ENCODE measurements at places on chromosomes 4 and X. TPM values are rescaled to one million over a fixed set of nuclear protein-coding genes. Genes with fewer than 3 reads are reported as not detected.

DNA sequence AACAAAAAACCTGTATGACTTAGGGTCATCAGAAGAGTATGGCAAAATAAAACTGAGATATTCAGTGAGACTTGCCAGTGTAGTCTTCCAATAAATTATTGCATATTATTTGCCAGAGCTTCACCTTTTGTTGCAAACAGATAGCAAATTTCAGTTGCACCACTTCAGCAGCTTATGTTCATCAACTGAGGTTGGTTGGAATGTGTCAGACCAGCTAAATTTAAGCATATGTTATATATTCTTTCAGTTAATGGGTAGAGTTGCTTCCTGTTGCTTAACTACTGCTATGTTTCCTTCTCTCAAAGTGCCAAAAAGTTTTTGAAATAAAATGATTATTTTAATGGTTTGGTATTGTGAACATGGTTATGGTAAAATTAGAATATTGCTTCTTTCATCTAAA lies 61.5 kb downstream of the GALNT7 start:
- no peak for DNase-seq

The MSL3 gene
- 14.9 TPM for total RNA-seq

- DNase-seq: no peak
Measured at GRCh38 chrX:69138512-69138911, 26.7 kb downstream of the PJA1 start.

GRCh38 chrX:13082206-13083065 lies 38.0 kb upstream of the FAM9C start:
- no peak for DNase-seq

DNA sequence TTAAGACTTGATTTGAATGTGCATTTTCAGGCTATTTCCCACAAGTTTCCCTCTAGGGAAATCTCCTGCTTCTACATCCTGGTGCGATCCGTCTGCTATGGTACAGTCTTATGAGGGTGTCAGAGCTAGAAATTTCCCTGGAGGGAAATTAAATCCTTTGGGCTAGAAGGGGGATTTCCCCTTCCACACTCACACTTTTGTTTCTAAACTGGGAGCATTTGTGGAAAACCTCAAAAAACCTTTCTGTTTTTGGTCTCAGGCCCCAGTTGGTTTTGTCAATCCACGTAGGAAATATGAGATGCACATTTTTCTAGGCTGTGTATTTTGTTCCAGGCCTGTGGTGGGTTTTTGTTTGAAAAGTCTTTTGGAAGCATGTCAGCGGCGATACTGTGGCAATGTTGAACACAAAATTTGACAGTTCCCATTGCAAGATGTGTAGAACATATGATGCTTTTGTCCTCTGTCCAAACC lies 17.8 kb downstream of the HMGB3 start:
- DNase-seq: no peak

- DNase-seq: no peak
Measured at GRCh38 chr4:132334081-132334480, 815.0 kb upstream of the PCDH10 start.

The RHOXF1 gene
- not detected for total RNA-seq

The PAGE2B gene
- not detected for total RNA-seq

GRCh38 chrX:41688156-41688555 lies 617 bp upstream of the GPR34 start:
- no peak for DNase-seq

DNA sequence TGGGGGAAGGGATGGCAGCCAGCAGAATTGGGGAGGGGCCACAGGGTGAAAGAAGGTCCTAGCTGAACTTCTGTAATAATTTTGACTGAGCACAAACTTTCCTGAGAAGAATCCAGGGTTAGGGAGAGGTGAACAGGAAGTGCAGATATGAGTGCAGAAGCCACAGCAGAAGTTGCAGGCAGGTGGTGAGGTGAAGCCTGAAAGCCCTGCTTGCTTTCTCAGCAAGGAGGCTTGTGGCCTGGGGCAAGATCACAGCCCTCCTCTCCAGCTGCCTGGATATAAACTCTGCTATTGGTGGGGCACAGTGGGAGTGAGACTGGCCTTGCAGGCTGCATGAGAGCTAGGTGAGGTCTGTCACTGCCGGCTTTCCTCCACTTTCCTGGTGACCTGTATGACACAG lies 44.1 kb upstream of the UPRT start:
- DNase-seq: no peak

GRCh38 chrX:85109235-85109634 lies 105.6 kb downstream of the APOOL start:
- peak; percentile 11 for DNase-seq

- peak; percentile 26 for DNase-seq
Measured at GRCh38 chr4:70902577-70903290, 565 bp downstream of the MOB1B start.

The ODAPH gene
- total RNA-seq: not detected

- no peak for DNase-seq
Measured at GRCh38 chr4:82458729-82459128, 28.3 kb downstream of the ENOPH1 start.

The SGCB gene
- 32.4 TPM for total RNA-seq
